T-helper 17 cell (primary cell): ENCODE measurements at places on chromosomes 11 and 22. TPM values are rescaled to one million over a fixed set of nuclear protein-coding genes. Genes with fewer than 3 reads are reported as not detected.

- DNase-seq = no peak
Observed at GRCh38 chr11:61868571-61869428, 22.5 kb downstream of the FADS3 start.

DNA sequence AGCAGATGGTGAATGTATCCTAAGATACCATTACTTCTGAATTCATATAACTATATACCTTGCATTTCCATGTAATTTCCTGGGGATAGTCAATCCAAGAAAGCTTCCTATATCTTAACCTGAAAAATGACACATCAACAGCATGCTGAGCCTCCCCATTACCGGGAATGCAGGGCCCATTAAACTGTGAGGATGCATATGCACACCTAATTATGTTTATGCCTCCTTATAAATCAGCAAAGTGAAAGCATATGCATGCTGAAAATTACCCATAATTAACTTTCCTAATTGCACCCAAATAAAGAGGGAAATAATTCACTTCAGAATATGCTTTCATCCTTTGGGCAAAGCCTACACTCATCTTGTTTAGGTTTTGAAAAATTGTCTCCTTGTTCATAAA, 663.0 kb downstream of the KCNA4 start:
- no peak for DNase-seq

DNA sequence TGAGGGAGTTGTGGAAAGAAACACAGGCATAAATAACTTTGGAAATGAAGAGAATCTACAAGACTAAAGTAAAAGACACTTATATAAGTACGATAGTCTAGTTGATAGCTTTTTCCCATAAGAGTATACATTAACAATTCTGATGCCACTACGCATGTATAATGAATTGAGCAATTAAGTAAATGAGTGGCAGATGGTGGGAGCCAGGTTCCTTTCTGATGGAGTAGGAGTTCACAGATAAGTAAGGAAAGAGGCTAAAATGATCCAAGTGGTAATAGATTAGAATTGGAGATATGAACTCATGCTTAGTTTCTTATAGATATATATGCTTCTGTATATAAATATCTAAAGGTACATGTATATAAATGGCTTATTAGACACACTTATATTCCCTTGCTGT, 368.3 kb downstream of the FAM181B start:
- no peak for DNase-seq

The CCDC73 gene
- total RNA-seq = not detected

The CSNK2A3 gene
- total RNA-seq = 0.26 TPM

- DNase-seq = no peak
Observed at GRCh38 chr11:109300211-109300610, 121.8 kb upstream of the C11orf87 start.

DNA sequence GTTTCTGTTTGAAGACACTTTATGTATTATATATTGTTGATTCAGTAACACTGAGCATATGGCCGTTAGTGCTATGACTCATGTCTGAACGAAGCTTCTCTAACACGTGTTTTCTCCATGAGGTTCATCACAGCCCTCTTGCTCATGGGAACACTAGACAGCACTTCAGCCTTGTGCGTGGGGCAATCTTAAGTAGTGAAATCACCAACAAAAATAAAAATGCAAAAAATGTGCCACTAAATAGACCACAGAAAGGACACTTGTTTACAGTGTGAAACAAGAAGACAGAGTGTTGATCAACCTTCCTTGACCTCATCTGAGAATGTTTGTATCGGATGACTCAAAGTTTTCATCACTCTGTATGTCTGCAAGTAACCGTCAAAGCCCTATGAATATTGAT, 94.5 kb downstream of the FDX1 start:
- no peak for DNase-seq

DNA sequence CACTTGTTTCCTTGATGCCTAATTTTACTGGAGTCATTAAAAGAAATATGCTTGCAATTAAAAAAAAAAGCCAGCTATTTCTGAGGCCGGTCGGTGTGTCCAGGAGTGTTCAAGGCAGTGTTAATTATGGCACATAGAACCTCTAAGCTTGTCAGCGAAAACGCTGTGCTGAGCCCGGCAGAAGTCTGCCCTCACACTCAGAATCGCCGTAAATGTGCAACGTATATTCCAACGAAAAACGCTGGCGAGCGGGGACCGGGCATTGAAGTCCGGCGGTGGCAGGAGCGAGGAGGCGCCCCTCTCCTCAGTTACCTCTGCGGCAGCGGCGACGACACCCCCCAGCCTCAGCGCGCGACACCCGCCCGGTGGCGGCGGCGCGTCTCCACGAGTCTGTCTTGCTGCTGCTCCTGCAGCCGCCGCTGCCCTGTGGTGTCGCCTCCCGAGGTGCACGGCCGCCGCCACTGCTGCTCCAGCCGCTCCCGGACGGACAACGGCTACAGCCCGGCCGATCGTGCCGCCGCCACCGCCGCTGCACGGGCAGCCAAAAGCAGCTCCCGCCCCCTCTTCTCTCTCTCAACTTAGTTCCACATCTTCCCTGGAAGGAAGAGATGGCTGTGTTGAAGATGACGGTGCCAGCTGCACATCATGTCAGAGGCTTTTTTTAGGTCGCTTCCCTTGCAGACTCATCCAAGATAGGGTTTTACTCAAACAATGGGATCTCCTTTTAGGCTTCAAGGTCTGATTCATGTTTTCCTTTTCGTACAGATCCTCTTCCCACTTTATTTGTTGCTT, 56.0 kb downstream of the JAM3 start:
- no peak for DNase-seq

GRCh38 chr11:119723243-119723951, 5.6 kb downstream of the NECTIN1 start:
- no peak for DNase-seq

The FDXACB1 gene
- total RNA-seq = 2.5 TPM

The CHCHD10 gene
- total RNA-seq = 44.0 TPM

The LIF gene
- 1.8 TPM for total RNA-seq
